Activated T-cell treated with anti-CD3 and anti-CD28 coated beads for 1 hour (primary cell): ENCODE measurements at places on chromosomes 2 and 18.

- DNase-seq, result no peak
These were observed 5.2 kb downstream of the ZNF638 start for GRCh38 chr2:71336802-71337201.

GRCh38 chr2:202317080-202317857 lies 51.7 kb downstream of the NOP58 start:
- no peak for DNase-seq

DNA sequence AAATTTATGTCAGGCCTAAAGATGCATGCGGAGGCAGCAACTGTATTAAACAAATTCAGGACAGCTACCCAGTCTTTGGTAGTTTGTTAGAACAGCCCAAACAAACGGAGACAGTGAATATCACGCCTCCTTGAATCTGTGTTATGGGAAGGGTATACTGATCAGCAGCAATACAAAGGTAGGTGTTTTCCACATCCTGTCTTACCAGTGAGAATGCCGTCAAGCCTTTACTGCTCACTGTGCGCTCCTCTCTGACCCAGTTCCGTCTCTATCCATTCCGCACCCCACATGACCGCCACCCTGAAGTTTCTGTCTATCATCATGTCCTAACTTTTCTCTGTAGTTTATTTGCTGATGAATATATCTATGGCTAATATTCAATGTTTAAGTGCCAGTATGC lies 473.3 kb downstream of the LPIN1 start:
- DNase-seq, result no peak

- DNase-seq, result no peak
These were observed 40.5 kb downstream of the ALMS1 start for GRCh38 chr2:73426176-73426575.

- no peak for DNase-seq
These were observed 50.1 kb downstream of the ITGAV start for GRCh38 chr2:186639939-186640338.

- peak; percentile 79 for DNase-seq
These were observed 53.8 kb upstream of the RBM44 start for GRCh38 chr2:237744613-237745249.

GRCh38 chr2:128301501-128301966 lies 17.1 kb downstream of the HS6ST1 start:
- DNase-seq, result no peak

DNA sequence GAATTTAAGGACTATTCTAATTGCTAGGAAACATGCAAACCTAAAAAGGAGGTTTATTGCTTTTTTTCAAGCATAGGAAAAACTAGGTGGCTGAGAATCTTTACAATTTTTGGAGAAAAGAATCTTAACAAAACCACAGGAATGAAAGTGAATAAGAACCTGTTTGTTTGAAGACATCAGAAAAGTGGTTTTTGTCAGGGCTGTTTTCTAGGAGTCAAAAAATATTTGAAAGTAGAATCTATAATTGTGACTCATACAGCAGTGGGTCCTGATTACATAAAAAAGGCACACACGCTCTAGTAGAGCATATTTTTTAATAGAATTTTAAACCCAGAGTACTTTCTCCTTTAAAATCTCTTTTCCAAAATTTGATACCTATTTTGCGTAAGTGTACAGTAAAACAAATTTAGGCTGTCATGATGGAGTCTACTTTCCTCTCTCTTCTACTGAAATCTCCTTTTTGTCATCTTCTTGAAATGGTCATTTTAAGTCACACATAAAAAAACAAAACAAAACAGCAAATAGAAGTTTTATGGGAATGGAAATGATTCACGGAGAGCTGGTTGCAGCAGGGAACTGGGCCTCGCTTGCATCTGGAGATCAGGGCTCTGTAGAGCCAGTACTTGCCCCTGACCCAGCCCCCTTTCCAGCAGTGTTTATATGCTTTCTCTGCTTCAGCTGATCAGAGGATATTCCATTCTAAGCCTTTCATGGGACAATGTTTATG lies 59.1 kb upstream of the PELI1 start:
- no peak for DNase-seq

DNA sequence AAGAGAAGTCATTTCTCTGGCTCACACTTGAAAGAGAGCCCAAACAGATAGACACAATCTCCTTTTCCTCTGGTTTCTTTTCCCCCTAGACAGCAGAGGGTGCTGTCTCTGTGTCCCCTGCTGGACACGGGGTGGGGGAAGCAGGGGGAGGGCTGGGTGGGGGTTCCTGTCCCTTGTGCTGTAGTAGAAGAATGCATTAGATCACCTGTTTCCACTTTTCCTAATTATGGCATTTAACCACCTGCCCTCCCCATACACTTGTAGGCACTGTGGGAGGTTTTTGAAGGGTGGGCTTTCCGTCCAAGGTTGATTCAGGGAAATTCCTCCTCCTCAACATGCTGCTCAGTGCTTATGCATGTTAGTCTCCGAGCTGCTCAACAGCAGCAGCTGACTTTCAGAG lies 206.2 kb upstream of the EPAS1 start:
- DNase-seq, result no peak

DNA sequence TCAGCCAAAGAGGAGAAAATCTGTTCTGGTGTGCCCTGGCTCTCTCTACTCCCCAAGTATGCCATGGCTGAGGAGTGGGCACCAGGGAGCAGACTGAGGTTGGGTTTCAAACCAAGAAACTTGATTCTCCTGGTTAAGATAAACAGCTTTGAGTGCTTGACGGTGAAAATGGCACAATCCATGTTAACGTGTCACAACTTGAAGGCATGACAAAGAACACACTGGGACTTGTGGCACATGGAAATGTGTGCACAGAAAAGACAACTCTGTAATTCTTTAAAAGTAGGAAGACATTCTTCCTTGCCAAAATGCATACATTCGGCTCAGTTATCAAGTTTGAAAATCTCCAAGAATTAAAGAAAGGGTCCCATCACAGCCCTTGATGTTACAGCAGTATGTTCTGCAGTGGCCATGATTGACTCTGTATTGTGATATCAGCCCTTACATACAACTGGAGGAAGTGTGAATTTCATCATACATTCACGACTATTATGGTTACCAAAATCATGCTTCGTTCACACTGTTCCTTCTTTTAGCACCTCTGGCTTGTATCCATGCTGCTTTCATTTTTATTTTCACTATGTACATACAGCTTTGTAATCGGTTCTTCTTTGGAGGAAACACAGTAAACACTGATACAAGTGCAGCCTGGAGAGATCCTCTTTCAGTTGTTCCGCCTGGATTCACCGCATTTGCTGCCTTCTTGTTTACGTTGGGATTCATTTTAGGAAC lies 15.6 kb upstream of the ACTG2 start:
- no peak for DNase-seq

GRCh38 chr2:234033174-234033573 lies 17.3 kb upstream of the SPP2 start:
- DNase-seq, result no peak

DNA sequence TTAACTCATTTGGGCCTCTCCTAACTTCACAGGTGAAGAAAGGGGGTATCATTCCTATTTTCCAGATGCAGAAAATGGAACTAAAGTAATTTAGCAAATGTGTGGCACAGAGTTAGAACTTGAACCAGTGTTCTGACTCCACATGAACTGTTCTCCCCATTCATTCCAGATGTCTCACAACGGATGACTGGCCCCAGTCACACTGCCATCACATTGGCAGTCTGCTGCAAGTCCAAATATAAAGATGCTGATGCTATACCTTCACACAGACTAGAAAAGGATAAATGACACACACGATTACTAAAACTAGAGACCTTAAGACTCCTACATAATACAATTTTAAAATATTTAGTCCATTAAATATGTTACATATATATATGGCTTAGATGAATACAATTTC lies 195.7 kb downstream of the NBAS start:
- DNase-seq, result no peak

GRCh38 chr2:153575171-153575853 lies 96.8 kb upstream of the RPRM start:
- no peak for DNase-seq

DNA sequence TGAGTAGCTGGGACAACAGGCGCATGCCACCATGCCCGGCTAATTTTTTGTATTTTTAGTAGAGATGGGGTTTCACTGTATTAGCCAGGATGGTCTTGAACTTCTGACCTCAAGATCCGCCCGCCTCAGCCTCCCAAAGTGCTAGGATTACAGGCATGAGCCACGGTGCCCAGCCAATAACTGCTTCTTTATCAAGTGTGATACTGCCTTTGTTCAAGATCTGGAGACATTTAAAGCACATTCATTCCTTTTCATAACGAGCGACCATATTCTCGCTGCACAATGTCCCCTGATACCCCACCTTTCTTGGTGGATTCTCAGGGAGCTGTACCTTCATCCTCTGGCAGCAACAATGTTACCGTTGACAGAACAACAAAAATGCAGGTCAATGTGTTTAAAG lies 75.4 kb downstream of the PIEZO2 start:
- no peak for DNase-seq

GRCh38 chr2:72993147-72993932 lies 76.0 kb downstream of the EMX1 start:
- DNase-seq, result peak; percentile 23

DNA sequence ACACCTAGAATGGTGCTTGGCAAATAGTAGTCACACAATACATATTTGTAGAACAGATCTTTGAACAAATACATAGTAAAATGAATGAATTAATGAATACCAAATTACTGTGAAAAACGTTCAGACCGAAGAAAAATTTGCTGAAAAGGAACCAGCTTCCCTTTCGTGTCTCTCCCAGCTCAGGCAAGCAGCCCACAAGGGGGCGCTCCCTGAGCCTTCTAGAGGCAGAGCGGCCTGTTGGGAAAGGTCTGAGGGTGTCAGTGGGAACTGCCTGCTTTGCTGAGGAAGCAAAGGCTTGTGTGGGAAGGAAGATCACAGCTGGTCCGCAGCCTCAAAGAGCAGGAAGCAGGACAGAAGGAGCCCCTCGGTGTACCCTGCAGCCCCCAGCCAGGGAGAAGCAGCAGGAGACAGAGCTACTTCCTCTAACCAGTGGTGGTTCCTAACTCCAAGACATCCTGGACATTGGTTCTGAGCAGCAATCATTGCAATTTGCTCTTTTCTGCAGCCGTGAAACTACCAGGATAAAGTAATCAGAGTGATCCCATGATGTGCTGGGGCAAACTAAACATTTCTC lies 231.1 kb downstream of the ANKRD30B start:
- DNase-seq, result no peak

DNA sequence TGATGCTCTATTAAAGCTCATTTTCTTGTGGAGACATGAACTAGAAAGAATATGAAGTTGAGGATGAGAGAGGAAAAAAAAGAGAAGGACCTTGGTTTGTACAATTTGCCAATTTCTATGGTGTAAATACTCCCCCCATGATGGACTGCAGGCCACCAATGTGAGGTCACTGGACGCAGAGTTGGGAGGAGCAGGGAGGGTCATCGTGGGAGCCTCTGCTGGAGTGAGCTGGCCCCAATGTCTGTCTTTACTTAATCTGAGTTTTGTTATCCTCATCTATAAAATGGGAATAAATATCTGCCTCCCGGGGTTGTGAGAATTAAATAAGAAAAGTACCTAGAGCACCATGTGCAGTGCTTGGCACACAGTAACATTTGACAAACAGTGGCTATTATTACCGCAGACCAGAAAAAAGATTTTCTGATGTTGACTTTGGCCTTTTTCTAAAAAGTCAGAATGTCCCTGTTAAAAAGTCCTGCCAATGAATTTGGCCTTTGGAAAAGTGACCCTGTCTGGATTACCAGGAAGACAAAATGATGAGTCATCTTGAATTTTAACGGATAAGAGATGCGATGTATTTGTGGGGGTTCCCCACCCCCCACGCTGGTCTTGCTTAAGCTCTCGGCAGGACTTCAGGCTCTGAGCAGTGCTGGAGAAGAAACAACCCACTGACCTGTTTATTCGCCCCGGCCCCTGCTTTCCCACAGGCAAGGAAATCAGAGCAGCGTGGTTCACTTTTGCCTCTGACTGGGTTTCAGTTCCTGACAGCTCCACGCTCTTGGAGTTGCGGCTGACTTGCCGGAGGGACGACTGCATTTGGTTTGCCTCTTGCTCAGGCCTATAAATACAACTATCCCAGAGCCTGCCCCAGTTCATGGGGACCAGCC lies 50.3 kb upstream of the FOSL2 start:
- no peak for DNase-seq

GRCh38 chr2:65527451-65528240 lies 95.2 kb upstream of the SPRED2 start:
- DNase-seq, result no peak

DNA sequence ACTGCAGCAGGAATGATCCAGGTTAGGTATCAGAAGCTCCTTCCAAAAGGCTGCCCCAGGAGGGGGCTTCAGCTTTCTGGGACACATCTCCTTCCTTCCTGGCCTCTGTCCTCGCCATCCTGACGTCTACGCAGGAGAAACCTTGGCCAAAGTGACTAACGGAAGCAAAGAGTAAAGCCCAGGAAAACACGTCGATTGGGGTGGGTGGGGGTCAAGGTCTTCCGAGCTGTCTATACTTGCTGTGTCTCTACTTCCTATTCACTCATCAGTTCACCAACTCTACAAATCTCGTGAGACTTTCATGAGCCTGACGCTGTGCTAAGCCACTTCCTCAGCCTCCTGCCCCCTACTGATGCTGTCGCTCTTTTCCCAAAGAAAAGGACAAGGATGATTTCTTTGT lies 212.6 kb downstream of the TNS1 start:
- no peak for DNase-seq

- no peak for DNase-seq
These were observed 119.3 kb downstream of the SETBP1 start for GRCh38 chr18:44799907-44800421.

DNA sequence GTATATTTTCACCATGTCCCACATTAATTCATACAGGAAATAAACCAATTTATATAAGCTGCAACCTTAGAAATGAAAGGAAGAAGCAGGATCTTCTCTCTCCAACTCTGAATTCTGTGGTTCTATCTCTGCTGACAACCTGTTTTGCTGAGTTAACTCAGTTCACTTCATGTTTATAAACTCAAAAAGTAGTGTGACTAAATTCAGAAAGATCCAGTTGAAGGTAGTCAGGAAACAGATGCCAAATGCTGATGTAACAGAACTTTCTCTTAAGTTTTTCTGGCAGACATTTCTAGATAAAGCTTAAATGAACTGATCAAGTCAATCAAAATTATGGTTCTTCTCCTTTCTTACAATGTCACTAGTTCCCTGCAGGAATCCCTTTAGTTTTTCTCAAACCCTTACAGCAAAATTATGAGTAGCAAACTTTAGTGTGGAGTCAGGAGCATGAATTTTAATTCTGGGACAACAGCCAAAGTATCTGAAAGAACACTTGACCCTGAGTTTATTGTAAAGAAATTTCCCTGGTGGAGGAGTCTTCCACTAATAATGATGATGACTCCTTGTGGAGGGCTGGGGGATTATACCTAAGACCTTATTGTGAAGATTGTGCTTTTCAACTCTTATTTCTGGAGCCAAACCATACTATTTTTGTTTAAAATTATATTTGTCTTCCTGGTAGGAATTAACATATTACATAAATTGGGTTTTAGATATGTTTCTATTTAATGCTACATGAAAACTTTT lies 216.9 kb downstream of the MYO3B start:
- DNase-seq, result no peak

- peak; percentile 85 for DNase-seq
These were observed 17.3 kb upstream of the AGXT start for GRCh38 chr2:240851078-240851991.
